ENCODE measurements at places on chromosomes 1 and 21.

DNA sequence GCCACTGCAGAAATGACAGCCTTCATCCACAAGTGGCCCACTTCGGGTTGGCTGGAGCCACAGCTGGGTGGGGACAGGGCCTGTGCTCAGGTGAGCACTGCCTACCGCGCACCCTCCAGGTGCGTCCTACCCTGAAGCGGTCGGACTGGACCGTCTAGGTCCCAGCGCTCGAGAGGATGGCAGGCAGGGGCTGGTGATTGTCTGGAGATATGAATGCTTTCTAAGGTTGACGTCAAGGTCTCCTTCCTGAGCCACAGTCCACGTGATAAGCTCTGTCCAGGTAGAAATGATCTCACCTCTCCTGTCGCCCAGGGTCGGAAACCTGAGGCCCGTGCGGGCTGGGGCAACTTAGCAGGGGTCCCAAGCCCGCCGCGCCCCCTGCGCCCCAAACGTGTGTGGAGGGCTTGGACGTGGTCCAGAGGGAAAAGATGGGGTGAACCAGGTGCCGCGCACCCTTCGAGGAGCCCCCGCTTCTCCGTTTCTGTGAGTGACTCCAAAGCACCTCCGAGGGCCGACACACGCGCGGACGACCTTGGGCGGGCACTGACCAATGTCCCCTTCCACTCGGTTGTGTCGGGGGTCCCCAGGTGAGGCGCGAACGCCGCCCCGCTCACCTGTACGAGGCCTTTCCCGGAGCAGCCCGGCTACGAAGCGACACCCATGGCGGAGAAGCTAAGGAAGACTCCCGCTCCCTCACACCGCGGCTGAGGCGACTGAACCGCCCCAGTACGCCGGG, 853 bp upstream of the DOP1B start:
- no peak for DNase-seq

DNA sequence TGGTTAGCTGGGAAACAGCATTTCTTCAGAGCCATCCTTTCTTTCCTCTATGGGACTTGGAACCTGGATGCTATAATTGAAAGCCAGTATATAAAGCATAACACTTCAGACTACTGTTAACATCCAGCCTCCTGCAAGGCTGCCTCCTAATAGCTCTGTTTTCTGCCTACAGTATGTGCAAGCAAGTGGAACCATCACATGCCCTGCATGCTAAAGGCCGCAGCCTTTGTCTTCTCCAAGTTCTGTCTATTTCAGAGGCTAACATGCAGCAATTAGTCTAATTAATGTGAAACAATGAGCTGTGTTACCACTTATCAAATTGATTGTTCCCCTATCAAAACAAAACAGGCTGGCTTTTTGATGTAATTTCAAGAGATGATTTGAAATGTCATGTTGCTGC, 82.7 kb upstream of the ESRRG start:
- DNase-seq = no peak

- DNase-seq = no peak
These were observed 69.9 kb upstream of the PRMT6 start for GRCh38 chr1:106986603-106987002.

DNA sequence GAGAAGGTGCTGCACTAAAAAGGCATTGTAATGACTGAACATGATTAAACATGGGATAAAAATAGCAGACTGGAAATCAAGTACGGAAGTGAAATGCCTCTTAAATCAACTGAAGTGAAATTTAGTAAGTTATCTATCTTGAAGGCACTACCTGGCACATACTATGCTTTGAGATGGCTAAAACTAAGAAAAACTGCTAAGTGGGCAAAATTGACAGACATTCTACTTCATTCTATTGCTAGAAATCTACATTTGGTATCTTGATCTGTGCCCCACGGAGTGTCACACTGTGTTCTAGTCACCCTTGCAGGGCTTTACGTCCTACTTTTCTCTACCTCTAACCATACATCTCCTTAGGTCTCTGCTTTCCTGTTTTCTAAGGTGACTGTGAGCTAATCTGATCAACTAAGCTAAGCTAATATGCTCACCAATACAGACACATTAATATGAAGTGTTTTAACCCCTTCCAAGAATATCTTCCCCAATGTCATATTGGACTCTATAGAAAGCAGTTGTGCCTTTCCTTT, 4.1 kb downstream of the PDC start:
- DNase-seq = no peak

DNA sequence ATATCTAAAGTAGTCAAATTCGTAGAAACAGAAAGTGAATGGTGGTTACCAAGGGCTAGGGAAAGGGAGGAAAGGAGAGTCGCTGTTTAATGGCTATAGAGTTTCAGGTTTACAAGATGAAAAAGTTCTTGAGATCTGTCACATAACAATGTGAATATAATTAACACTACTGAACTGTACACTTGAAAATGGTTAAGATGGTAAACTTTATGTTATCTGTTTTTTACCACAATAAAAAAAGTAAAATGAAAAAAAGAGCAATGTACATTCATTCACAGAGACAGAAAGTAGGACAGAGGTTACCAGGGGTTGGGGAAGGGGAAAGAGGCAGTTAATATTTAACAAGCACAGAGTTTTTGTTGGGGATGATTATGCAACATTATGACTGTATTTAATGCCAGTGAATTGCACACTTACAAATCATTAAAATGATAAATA, 53.3 kb upstream of the SEC16B start:
- DNase-seq = no peak

DNA sequence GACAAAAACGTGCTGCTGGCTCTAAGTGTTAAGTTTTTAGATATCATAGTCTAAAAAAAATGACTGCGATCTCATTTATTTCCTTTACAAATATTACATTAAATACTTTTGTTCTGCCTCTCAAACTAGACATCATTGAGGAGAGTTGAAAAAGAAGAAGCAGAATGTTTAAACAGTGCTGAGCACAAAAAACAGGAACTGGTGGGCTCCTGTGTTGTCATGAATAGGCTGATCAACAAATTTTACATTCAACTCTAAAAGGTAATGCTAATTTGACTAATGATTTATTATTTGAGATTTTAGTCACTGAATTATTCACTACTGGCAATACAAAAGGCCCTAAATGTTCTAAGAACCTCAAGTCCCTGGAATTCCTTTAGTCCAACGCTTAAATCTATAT, 66.1 kb downstream of the GPATCH2 start:
- DNase-seq = no peak

DNA sequence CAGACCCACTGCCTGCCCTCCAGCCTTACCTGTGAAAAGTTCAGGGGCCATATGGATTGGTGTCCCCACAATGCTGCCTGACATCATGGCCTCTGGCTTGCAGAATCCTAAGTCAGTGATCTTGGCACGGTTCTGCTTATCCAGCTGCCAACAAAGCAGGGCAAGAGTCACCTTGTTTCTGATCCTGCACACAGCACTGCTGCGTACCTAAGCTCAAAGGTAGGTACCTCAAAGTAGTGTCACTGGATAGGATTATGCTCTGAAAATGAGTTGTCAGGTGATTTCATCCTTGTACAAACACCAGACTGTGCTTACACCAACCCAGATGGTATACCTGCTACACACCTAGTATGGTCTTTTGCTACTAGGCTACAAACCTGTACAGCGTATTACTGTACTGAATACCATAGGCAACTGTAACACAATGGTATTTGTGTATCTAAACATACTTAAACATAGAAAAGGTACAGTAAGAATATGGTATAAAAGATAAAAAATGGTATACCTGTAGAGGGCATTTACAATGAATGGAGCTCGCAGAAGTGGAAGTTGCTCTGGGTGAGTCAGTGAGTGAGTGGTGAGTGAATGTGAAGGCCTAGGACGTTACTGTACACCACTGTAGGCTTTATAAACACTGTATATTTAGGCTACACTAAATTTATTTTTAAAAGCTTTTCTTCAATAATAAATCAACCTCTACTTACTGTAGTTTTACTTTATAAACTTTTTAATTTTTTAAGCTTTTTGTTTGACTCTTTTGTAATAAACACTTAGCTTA, 29.1 kb upstream of the RBBP5 start:
- no peak for DNase-seq

- no peak for DNase-seq
These were observed 24.1 kb downstream of the KCNJ15 start for GRCh38 chr21:38280867-38281266.

Data from EH (cell line).